ENCODE measurements at places on chromosomes 12 and 14.

DNA sequence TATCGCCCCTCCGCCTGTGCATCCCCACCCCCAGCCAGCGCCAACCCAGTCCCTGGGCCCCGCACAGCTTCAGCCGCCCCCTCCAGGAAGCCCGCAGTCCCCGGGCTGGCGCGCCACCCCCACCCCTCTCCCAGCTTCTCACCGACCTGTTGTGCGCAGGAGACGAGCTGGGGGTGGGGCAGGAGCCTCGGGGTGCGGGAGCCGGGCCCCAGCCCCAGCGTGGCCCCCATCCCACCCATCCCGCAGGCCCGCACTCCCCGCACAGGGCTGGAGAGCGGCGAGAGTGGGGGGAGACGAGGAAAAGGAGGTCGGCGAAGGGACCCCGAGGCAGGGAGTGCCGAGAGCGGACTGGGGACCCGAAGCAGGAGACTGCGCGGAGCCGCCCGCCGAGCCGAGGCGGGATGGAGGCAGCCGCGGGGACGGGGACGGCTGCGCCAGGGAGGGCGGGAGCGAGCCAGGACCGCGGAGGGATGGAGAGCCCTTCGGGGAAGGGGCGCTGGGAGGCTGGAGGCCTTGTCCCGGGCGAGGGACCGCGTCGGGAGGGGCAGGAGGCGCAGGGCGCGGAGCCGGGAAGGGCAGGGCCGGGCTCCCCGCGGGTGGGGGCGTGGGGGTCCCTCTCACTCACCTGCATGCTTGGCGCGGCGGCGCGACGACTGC is 498 bp downstream of the PIANP start:
- no peak for DNase-seq

- DNase-seq, result no peak
Measured at GRCh38 chr12:26265606-26266005, 70.2 kb downstream of the SSPN start.

- DNase-seq, result no peak
Measured at GRCh38 chr12:11687528-11687927, 38.1 kb downstream of the ETV6 start.

GRCh38 chr12:113238309-113238708 is 17.0 kb downstream of the TPCN1 start:
- no peak for DNase-seq

DNA sequence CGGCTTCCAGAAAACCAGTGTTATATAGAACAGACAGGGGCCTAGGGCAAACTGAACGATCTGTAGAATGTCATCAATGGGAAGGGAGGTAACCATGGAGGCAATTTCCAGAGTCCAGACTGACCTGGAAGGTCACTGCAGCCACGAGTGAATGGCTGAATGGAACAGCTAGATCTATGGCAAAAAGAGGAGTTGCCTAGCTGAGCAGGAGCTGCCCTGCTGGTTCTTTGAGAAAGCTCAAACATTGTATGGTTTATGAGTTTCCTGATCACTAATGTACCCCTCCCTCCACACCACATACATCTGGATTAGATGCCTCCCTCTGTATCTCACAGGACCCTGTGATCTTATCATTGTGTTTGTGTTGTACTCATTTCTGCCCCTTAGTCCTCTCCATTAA is 1.0 kb upstream of the RERG start:
- DNase-seq, result no peak

DNA sequence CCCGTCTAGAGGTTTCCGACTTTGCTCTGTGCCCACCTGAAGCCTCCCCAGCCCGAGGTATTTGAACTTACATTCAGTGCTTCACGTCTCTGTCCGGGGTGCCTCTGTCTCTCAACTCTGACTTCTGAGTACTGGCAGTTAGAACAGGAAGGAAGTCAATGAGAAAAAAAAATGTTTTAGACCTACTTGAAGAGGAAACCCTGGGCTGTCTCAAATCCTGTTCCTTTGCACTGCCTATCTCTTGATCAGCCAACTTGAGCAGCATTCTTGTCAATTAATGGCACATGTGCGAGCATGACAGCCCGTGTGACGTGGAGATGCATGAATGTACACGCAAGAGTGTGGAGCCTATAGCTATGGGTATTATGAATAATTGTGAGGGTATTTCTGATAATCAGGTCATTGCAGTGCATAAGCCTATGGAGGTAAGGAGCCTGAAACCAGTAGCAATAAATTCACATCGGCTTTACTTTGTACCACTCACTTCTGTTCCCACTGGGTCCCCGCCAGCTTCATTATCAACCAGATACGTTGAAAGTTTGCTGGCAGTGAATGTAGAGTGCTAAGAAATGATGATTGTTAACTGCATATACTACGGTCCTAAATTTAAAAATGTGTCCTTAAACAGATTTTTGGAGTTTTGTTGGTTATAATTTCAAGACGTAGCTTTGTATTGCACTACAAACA is at the start of gene ARHGDIB:
Gene ARHGDIB, minus strand, starts transcription at position 136 of the 687 bp plus-strand sequence. CDS start 10,889 bp downstream, outside the sequence.
- DNase-seq, result peak; percentile 95

DNA sequence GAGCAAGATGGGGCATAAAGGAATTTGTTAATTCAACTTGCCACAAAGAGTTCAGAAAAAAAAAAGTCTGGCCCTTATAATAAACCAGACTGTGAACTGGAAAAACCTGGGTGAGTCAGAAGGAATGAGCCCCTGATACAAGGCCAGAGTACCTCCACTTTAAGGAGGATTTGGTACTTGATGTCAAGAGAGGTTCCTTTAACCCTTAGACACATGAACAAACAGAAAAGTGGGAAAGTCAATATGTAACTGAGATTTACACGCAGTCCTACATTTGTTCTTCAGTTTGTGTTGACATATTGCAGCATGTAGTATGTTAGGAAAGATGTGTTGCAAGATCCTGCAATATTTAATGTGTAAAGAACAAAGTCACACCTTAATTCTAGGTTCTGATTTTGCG is 14.2 kb upstream of the SLC38A4 start:
- no peak for DNase-seq

DNA sequence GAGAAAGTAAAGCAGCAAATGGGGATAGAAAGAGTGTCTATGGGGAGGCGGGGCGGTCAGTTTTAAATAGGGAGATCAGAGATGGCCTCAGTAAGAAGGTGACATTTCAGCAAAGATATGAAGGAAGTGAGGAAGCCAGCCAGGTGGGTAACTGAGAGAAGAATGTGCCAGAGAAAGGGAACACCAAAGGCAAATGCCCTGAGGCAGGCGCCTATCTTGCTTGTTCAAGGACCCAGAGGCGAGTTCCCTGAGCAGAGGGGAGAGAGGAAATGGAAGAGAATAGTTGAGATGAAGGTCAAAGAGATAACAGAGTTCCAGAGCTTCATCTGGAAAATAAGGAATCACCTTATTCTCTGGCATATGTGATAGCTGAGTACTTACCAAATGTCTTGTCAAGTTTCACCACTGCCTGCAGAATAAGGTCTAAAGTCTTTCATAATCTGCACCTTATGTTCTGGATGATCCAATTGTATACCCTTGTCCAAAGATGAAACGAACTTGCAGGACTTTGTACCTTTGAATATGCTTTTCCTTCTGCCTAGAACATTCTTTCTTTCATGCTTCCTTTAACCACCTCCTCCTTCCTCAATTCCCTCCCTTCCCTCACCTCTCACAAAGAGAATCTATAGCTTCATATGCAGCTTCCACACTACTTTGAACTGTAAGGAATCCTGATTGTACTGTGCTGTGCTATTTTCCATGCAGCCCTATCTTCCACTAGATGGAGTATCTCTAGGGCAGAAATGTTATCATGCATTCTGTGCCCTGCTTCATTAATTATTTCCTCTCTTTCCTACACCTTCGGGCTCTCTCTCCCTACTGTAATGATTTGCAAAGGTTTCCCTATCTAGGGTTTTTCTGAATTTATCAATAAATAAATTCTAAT is 38.5 kb downstream of the GNPTAB start:
- no peak for DNase-seq

DNA sequence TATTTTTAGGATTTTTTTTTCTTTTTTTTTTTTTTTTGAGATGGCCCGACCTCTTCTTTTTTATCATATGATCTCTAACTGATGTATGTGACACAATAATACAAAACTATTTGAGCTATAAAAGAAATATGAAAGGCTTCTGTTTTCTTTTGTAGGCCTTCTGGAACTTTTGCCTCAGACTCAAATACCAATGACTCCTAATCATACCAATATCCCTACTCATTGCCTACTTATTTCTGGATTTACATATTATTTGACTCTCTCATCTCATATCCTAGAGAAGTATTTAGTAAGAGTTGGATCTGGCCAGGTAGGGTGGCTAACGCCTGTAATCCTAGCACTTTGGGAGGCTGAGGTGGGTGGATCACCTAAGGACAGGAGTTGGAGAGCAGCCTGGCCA is 12.7 kb upstream of the WDR89 start:
- no peak for DNase-seq
